ENCODE measurements at places on chromosomes 1 and 21.

GRCh38 chr1:71046891-71047634 lies 553 bp downstream of the PTGER3 start:
- DNase-seq = no peak

- DNase-seq = no peak
Observed at GRCh38 chr1:226894826-226895225, 24.4 kb downstream of the PSEN2 start.

GRCh38 chr1:227921461-227922185 lies 26.1 kb downstream of the WNT9A start:
- no peak for DNase-seq

- no peak for DNase-seq
Observed at GRCh38 chr1:155278689-155279160, 1.5 kb downstream of the HCN3 start.

- DNase-seq = no peak
Observed at GRCh38 chr1:184911103-184911745, 63.1 kb downstream of the NIBAN1 start.
